ENCODE measurements at places on chromosomes 4 and X. TPM values are rescaled to one million over a fixed set of nuclear protein-coding genes. Genes with fewer than 3 reads are reported as not detected.
A peak's percentile ranks its signal among the peaks of the same experiment; 100 is the strongest.

DNA sequence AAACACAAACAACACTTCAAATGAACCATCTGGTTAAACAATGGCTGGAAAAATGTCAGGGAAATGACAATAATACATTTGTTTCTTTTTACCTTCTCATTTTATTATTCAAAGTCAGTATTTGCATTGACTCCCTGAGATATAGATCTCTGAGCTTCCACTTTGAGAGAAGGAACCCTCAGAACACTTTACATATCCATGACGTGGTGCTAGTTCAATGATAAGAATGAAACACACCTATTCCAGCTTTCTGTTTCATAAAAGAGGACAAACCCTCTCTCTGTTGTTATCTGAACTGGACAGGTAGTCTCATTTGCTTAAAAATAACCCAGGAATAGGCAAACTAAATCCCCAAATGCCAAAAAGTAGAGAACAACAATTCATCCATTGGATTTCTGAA is 65.3 kb upstream of the CCSER1 start:
- no peak overlapping the region for H3K4me3 ChIP-seq
- no peaks in the 10 kb centered on the region for H3K36me3 ChIP-seq
- DNase-seq = no peak
- no peak overlapping the region for H3K27ac ChIP-seq

GRCh38 chr4:48017108-48017571 is 568 bp downstream of the NIPAL1 start:
- no peaks in the 10 kb centered on the region for H3K36me3 ChIP-seq
- DNase-seq = peak; percentile 55
- H3K27ac ChIP-seq = peak overlapping the region; percentile 75

DNA sequence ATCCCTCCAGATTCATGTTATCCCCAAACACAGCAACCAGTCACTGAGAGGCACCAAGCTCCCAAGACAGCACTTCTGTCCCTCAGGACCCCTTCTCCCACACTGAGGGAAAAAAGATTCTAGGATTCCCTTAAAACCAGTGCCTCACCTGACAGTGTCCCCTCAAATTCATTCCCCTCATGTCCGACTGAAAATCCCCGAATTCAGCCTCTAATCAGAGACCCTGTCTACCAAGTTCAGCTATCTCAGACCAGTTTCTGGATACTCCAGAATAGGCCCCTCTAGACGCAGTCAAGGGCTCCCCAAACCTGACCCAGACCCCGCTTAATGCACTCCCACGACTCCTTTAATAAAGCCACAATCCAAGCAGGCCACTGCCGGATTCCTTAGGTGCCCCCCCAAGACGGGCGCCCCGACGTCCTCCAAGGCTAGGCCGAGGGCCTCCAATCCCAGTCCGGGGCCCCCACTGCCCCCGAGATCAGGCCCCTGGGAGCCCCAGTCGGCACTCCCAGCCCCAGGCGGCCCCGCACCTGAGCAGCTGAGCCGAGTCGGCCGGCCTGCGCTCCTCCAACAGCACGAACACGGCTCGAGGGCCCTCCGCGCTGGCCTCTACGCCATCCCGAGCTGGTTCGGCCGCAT is 457 bp downstream of the TFE3 start:
- no peaks in the 10 kb centered on the region for H3K36me3 ChIP-seq
- peak overlapping the region; percentile 98 for H3K27ac ChIP-seq
- DNase-seq = no peak
- no peaks in the 10 kb centered on the region for H3K27me3 ChIP-seq

GRCh38 chrX:101386542-101386885 is 523 bp upstream of the BTK start:
- no peak for DNase-seq
- H3K36me3 ChIP-seq = no peaks in the 10 kb centered on the region
- peaks cover 39% of the 10 kb centered on the region for H3K27me3 ChIP-seq
- H3K27ac ChIP-seq = no peak overlapping the region
- H3K4me3 ChIP-seq = no peak overlapping the region
- no peaks in the 10 kb centered on the region for H3K4me1 ChIP-seq

HTN1 gene
- total RNA-seq = not detected

DNA sequence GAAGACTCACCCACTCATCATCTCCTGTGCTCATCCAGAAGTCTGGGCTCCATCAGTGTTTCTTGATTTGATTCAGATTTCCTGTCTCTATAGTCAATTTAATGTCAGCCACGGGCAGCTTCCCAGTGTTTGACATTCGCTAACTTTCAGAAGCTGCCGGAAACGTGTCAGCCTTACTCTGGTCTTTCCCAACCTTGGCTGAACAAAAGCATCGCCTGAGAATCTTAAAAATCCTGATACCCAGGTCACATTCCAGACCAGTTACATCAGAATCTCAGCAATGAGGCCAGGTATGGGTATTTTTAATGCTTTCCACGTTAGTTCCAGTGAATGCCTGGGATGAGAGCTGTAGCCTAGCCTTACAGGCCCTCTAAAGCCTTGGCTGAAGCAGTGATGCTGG is 233.8 kb downstream of the FRMPD4 start:
- H3K27ac ChIP-seq = no peak overlapping the region
- no peak for DNase-seq
- no peaks in the 10 kb centered on the region for H3K4me1 ChIP-seq
- no peaks in the 10 kb centered on the region for H3K27me3 ChIP-seq
- no peaks in the 10 kb centered on the region for H3K36me3 ChIP-seq

- no peak overlapping the region for H3K4me3 ChIP-seq
- H3K27ac ChIP-seq = no peak overlapping the region
- no peaks in the 10 kb centered on the region for H3K27me3 ChIP-seq
- no peaks in the 10 kb centered on the region for H3K4me1 ChIP-seq
Observed at GRCh38 chr4:127491571-127491970, 141.2 kb upstream of the INTU start.

DNA sequence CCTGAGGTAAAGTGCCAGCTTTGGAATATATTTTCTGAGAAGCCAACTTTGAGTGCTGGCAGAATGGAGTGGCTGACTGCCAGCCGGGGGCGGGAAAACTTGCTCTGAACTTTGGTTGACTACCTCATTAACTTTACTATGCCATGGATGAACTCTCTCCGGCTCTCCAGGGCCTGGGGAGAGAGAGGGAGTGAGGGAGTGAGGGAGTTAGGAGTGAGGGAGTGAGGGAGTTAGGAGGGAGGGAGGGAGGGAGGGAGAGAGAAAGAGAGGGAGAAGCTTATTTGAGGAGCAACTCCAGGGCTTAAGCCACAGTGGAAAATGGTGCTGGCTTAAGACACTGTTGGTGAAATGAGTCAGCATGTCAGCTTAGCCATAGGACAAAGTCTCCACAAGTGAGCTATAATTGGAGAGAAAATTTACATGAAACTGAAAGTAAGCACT is 280.9 kb upstream of the RPS6KA3 start:
- no peak for DNase-seq
- no peak overlapping the region for H3K27ac ChIP-seq
- no peaks in the 10 kb centered on the region for H3K4me1 ChIP-seq
- no peaks in the 10 kb centered on the region for H3K36me3 ChIP-seq
- H3K4me3 ChIP-seq = no peak overlapping the region
- no peaks in the 10 kb centered on the region for H3K27me3 ChIP-seq

TGIF2LX gene
- total RNA-seq = not detected

GRCh38 chr4:15173251-15173650 is 171.0 kb downstream of the CPEB2 start:
- H3K36me3 ChIP-seq = no peaks in the 10 kb centered on the region
- no peaks in the 10 kb centered on the region for H3K4me1 ChIP-seq
- no peak overlapping the region for H3K27ac ChIP-seq

UNC5C gene
- total RNA-seq = 6.2 TPM

SNX25 gene
- total RNA-seq = 29.8 TPM

GPAT3 gene
- total RNA-seq = 7.6 TPM

DNA sequence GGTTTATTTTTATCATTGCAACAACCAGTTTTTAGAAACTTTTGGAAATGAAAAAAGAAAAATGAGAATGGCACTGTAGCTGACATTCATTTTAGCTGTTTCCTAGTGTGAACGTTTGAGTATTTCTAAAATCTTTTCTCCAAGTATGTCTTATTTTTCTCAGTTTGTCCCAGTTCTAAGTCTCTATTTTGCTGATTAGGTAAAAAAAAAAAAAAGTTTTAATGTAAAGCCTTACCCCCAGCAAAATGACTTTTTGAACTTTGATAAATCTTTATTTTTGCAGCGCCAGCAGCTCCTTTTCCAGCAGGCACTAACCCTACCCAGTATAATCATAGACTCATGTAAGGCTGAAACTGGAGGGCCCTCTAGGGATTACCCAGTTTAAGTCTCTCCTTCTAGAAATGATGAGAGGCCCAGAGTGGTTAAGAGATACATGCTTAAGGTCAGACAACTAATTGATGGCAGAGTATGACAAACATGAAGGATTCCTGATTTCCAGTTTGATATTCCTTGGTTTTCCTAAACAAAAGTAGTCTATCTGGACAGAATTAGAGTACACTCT is 84.3 kb upstream of the SLC4A4 start:
- no peaks in the 10 kb centered on the region for H3K4me1 ChIP-seq
- H3K27me3 ChIP-seq = no peaks in the 10 kb centered on the region
- DNase-seq = no peak
- no peak overlapping the region for H3K27ac ChIP-seq
- H3K36me3 ChIP-seq = no peaks in the 10 kb centered on the region

TCEAL6 gene
- not detected for total RNA-seq

- H3K4me3 ChIP-seq = no peak overlapping the region
- H3K27ac ChIP-seq = no peak overlapping the region
- H3K4me1 ChIP-seq = no peaks in the 10 kb centered on the region
- H3K27me3 ChIP-seq = no peaks in the 10 kb centered on the region
Observed at GRCh38 chr4:110950731-110951130, 327.9 kb upstream of the PITX2 start.

DNA sequence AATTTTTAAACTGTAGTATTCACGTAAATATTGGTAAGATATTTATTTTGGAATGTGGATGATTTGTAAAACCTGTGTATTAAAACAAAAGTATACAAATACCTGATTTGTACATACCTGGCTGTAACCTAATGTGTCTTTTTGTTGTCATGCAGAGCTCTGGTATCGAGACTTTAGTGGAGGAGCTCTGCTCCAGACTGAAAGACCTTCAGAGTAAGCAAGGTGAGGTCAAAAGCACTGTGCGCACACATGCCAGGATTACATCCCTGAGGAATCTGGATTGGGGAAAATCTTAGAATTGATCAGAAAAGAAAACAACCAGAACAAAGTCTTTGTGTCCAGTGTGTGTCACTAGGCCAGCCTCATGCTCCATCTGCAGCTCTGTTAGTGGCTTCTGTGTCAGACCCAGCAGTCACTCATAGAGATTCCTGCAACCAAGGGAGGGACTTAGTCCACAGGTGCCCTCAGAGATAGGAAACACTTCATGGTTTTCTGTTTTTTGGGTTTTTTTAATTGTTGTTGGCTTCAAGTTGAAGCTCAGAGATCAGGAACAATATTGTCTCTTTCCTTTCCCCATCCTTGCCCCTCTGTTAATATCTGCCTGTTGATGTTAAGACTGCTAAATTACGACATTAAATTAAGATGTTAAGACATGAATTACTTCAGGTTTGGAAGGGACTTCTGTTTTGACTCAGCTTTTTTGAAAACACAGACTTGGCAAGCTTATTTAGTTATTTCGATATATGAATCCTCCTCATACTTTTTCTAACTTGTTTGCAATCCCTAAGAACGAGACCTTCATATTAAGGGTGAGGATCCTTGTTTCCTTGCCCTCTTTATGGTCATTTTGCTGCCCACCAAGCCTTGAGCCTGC is 52.4 kb upstream of the TBC1D14 start:
- peaks cover 5% of the 10 kb centered on the region for H3K36me3 ChIP-seq
- H3K27me3 ChIP-seq = no peaks in the 10 kb centered on the region
- no peak overlapping the region for H3K4me3 ChIP-seq
- no peak overlapping the region for H3K27ac ChIP-seq
- no peaks in the 10 kb centered on the region for H3K4me1 ChIP-seq

DNA sequence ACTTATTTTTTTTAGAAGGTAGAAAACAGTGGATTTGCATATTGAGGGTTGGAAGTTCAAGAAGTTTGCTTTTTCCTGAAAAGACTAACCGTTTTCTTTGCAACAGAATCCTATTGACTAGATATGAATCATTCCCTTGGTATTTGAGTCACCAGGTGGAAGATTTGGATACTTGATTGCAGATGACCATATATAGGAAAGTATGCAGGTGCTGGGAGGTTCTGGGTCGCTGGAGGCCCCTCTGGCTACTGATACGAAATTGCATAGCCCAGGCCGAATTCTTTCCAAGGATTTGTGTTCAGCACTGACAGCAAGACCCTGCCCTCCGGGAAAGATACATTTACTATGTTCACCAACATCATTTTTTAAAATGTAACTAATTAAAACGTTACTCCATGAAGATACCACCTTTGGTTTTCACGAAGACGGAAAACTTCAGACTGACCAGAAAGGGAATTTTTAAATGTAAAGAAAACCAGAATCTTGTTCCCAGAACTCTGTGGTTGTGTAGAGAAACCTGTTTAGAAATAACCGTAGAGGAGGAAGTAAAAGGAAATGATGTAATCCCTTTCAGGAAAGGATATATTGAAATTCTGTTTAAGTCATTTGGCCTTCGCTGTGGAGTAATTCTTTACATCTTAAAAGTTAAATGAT is 946 bp downstream of the ANXA3 start:
- H3K27ac ChIP-seq = peak overlapping the region; percentile 96
- no peaks in the 10 kb centered on the region for H3K4me1 ChIP-seq
- peak overlapping the region; percentile 48 for H3K4me3 ChIP-seq
- no peak for DNase-seq

GRCh38 chr4:141352331-141352730 is 131.6 kb downstream of the ZNF330 start:
- H3K4me3 ChIP-seq = no peak overlapping the region
- no peaks in the 10 kb centered on the region for H3K4me1 ChIP-seq
- no peak overlapping the region for H3K27ac ChIP-seq
- H3K27me3 ChIP-seq = no peaks in the 10 kb centered on the region
- DNase-seq = no peak

- H3K4me3 ChIP-seq = no peak overlapping the region
- H3K36me3 ChIP-seq = no peaks in the 10 kb centered on the region
- DNase-seq = no peak
- no peaks in the 10 kb centered on the region for H3K4me1 ChIP-seq
Observed at GRCh38 chrX:135264206-135264605, 12.3 kb downstream of the ETDA start.
